ENCODE measurements at places on chromosomes 5 and 9.

DNA sequence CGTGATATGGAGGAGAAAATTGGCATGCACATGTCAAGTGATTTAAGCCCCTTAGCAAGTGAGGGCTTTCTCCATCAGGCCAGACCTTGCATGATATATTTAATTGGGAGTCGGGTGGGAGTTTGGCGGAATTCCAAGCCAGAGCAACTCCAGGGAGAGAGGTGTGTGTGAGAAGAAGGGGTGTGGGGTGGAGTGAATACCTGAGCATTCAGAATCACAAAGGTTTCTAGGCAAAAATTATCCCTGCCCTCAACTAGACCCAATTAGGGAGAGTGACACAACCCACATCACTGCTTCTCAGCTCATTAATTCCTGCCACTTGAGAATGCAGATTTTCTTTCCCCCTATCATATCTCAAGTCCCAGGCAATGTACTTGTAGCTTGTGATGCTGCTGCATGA is 279.7 kb upstream of the TUT7 start:
- no peak for DNase-seq

GRCh38 chr5:91361055-91361701 is 21.9 kb downstream of the ARRDC3 start:
- no peak for DNase-seq

GRCh38 chr9:136685216-136685615 is 2.0 kb downstream of the AGPAT2 start:
- DNase-seq: no peak

GRCh38 chr5:57989378-57989777 is 470.5 kb downstream of the PLK2 start:
- no peak for DNase-seq

GRCh38 chr9:135419106-135419505 is 60.5 kb upstream of the PPP1R26 start:
- DNase-seq: no peak

- DNase-seq: no peak
Observed at GRCh38 chr9:133067006-133067405, 5.2 kb downstream of the CEL start.

DNA sequence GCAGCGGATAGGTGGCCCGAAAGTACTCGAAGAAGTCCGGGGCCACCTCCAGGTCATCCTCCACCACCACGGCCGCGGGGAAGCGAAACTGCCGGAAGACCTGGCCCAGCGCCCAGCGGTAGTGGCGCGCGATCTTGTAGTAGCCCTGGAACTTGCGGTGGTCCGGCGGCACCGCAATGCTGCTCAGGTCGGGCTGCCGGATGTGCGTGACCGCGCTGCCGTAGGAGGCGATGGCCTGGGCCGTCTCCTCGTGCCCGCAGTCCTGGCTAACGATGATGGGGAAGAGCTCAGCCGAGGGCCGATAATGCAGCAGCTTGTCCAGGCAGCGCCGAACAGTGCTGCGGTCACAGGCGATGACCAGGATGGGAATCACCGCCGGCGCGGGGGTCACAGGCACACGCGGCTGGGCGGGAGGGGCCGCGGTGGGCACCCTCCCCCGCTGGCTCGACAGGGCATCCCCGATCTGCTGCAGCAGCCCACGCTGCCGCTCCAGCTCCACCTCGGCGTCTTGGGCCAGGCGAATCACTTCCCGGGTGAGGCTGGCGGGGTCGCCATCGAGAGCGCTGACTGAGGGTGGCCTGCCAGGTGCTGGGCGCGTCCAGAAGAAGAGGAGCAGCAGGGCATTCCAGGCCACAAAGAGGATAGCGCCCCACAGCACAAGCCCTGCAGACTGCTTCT is 10.2 kb downstream of the MGAT1 start:
- no peak for DNase-seq

DNA sequence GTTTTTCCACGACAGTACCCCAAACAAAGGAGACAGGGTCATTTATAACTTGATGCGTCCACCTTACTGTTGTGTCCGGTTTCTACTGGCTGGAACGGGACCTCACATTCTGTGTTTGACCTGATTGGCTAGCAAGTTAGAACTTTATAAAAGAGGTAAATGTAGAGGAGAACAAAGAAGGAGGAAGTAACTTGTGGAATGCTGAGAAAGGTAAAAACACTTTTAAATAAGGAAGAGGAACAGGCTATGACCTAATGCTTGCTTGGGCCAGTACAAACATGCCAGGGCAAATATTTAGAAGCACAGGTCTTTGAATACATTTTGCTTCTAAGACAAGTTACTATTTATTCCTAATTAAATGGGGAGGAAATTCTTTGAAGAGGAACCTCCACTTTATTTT is 251.6 kb downstream of the KIAA0825 start:
- DNase-seq: no peak

All from HL-60 (cell line).